Skin of body (tissue), 3 donors: ENCODE measurements at places on chromosomes 16 and 17.

DNA sequence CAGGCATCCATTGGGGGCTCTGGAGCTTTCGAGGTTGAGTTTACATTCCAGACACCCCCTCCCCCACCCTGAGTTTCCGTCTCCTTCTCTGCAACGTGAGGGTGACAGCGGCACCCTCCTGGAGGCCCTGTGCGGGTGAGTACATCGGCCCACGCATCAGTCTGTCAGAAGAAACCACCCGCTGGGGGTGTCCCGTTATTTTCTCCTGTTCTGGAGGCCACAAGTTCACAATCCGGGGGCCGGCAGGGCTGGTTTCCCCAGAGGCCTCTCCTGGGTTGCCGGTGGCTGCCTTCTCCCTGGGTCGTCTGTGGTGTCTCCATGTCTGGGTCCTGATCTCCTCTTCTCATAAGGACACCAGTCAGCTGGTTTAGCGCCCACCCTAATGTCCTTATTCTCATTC, 35.7 kb downstream of the GSE1 start:
- no peak for DNase-seq

- DNase-seq = no peak
Observed at GRCh38 chr17:33049781-33050414, 58.3 kb downstream of the SPACA3 start.

GRCh38 chr17:75370286-75370915, 35.1 kb downstream of the GRB2 start:
- DNase-seq = no peak

- DNase-seq = no peak
Observed at GRCh38 chr16:56013962-56014552, 138.9 kb upstream of the CES5A start.

DNA sequence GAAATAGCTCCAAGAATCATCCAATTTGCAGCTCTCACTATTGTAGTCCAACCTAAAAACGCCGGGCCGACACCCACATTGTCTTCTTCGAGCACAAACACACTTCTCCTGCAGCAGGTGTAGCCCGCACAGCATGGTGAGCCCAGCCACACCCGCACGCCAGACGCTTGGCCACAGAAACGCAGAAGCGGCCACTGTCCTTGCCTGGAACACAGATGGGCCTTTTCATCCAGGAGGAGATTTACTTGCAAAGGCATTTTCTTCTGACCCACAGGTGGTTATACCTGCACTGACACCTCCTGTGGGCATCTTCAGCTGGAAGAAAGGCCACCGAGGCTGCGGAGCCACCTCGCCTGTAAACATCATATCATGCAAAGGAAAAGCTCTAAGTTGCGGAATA, 98.4 kb downstream of the ADCY9 start:
- DNase-seq = no peak

DNA sequence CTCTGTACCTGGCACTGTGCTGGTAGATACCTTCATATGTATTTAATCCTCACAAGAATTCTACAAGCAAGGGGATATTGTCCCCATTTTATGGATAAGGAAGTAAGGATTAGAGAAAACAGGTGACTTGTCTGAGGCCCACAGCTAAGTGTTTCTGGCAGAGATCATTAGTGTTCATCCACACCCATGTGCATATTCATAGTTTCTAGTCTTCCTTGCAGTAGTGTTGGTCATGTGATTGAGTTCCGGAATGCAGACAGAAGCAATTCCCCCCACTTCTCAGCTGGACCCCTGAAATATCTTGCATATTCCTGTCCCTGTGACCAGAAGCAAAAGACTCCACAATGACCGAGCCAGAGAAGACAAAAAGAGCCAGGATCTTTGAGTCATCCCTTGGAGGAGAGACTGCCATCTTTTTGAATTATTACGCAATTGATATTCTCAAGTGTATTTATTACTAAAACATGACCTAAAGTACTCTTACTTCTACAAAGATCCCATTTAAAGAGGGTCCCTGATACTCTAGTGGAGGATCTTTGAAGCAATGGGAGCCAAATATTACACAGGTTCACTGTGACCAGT, 43.4 kb downstream of the SOX9 start:
- DNase-seq = no peak
